ENCODE measurements at places on chromosomes 7 and 10.

GRCh38 chr7:7002418-7003062, 176.5 kb upstream of the CCZ1B start:
- DNase-seq = no peak

- no peak for DNase-seq
Measured at GRCh38 chr7:158992759-158993158, 136.4 kb downstream of the DYNC2I1 start.

DNA sequence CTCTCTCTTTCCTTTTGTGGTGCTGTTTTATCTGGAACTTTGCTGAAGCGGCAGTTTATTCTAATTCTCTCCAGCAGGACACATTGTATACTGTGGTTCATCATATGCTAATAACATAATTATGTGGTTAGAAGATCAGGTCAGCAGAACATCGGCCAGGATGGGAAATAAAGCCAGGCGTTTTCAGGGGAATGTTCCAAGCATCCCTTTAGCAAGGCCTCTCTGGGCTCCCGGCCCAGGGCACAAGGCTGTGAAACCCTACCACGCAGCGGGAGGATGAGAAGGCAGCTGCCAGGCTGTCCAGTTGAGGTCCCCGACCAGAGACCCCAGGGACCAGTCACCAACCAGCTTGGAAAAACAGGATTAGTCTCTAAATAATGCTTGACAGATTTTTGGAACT, 112.2 kb upstream of the GALNT17 start:
- DNase-seq = no peak

- no peak for DNase-seq
Measured at GRCh38 chr10:112235920-112236319, 47.3 kb upstream of the TECTB start.

GRCh38 chr10:119049361-119049760, 19.8 kb downstream of the NANOS1 start:
- DNase-seq = no peak

DNA sequence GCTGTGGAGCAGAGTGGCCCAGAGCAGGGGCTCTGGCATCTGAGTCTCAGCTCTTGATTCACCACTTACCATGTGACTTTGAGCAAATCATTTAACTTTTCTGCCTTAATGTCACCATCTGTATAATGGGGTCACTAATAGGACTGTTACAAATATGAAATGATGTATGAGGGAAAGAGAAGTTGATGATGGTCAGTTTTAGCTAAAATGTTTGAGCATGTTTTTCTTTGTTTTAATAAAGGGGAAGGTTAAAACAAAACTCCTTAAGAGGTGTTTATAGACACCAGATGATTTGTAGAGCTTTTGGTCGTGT, 81.0 kb downstream of the CCNY start:
- DNase-seq = no peak

GRCh38 chr10:22317771-22318565, 1.8 kb downstream of the COMMD3 start:
- DNase-seq = no peak

GRCh38 chr7:139526578-139527544, 3.4 kb downstream of the CLEC2L start:
- no peak for DNase-seq

- no peak for DNase-seq
Measured at GRCh38 chr10:20970044-20970443, 72.9 kb upstream of the NEBL start.

- no peak for DNase-seq
Measured at GRCh38 chr7:157394246-157395191, 57.7 kb downstream of the DNAJB6 start.

DNA sequence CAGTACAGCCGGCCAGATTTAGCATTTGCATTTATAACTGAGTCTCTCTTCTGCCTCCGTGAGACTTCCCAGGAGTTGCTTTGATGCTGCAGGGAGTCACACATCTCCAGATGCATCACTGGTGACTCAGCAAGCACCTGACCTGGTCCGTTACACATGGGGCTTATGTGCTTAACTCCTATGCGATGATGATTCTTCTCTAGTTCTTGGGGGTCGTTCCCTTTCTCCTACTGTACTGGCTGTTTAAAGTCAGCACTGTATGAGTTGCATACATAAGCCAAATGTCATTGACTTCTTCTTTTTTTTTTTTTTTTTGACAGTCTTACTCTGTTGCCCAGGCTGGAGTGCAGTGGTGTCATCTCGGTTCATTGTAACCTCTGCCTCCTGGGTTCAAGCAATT, 13.0 kb upstream of the AKR1E2 start:
- no peak for DNase-seq

GRCh38 chr7:155298288-155298833, 683 bp downstream of the INSIG1 start:
- DNase-seq = no peak

DNA sequence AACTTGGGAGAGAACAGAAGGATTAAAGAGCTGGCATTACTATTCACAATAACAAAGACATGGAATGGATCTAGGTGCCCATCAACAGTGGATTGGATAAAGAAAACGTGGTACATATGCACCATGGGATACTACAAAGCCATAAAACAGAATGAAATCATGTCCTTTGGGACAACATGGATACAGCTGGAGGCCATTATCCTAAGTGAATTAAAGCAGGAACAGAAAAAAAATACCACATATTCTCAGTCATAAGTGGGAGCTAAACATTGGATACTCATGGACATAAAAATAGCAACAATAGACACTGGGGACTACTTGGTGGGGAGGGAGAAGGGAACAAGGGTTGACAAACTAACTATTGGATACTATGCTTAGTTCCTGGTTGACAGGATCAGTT, 133.2 kb upstream of the ITGB1 start:
- DNase-seq = no peak

DNA sequence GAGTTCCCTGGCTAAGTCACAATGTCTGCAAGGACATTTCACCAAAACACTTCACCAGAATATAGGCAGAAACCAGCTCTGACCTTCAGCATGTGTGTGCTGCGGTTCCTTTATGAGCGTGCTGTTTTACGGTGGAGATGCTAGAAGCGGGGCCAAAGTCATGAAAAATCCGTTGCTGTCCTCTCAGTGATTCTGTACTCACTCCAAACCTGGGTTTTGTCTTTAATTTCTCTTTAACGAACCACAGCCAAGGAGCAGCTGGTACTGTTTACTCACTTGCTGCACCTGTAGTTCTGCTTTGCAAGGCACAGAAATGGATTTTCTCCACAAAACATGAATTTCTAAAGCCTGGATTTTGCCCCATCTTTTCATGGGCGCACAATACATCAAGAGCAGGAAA, 639.9 kb downstream of the PHTF2 start:
- DNase-seq = peak; percentile 41

- no peak for DNase-seq
Measured at GRCh38 chr7:48084727-48085432, 4.2 kb upstream of the UPP1 start.

DNA sequence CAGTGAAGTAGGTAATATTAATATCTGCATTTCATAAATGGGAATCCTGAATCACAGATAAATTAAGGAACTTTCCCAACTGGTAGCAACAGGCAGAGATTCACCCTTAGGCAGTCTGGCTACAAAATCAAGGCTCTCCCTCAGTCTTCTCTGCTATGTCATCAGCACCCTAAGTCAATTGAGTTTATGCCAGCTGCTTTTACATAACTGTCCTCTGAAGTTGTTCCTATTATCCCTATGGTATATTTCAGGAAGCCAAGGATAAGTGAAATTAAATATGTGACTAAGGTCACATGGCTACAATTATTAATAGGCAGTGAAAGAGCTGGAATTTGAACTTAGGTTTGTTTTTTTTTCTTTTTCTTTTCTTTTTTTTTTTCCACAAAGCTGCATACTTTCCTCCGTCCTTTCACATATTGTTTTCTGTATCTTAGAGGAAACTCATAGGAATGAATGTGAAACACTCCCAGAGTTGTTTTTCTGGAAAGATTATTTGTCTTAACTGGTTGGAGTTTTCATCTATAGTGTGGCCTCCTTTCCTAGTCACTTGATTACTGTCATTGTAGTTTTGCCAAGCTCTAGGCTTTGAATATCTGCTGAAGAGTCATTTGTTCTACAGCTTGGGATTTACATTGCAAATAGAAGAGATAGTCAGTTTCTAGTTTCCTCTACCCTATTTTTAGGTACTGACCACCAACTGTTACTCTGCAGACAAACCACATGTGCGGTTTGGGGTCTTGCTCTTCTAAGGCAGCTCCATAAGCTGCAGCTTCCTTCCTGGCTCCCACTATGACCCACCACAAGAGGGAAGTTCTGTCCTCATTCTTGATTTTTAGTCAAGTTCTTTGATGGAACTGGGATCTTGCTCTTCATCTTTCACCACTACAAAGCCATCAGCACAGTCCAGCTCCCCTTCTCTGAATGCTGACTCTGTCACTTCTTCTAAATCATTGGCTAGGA, 338.0 kb upstream of the KIAA1217 start:
- DNase-seq = no peak

- DNase-seq = no peak
Measured at GRCh38 chr10:91115618-91116390, 104.7 kb upstream of the PCGF5 start.

DNA sequence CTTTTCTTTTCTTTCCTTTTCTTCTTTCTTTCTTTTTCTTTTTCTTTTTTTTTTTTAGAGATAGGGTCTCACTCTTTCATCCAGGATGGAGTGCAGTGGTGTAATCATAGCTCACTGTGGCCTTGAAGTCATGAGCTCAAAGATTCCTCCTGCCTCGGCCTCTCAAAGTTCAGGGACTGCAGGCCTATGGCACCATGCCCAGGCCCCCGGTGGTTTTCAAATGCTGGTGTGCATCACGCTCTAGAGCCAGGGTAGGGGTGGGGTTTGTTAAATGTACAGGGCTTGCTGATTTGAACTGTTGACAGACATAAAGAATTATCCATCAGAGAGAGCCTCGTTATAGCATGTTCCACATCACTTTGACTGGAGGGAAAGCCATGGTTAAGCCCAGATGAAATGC, 5.8 kb downstream of the MINDY4 start:
- DNase-seq = no peak

DNA sequence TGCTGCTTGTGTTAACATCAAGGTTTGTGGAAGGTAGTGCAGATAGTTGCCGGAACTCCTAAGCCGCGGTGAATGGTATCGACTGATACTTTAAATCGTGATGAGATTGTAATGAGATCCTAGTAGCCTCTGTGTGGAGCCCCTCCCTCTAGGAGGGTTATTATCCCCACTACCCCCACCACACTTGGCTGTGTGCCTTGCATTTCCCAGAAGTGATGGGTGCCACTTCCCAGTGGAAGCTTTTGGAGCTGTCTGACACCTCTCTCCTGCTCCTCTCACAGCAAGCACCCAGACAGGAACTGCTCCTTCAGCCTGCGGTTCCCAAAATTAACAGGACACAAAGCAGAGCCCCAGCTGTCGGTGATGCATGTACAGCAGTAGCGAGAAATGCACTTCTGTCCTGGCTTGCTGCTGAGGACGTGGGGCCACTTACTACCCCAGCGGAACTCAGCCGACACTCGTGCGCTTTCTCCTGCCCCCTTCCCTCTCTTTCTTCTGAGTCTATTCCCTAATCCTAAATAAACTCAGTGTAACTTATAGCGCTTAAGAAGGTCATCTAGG, 52.5 kb downstream of the PRKAG2 start:
- DNase-seq = no peak

DNA sequence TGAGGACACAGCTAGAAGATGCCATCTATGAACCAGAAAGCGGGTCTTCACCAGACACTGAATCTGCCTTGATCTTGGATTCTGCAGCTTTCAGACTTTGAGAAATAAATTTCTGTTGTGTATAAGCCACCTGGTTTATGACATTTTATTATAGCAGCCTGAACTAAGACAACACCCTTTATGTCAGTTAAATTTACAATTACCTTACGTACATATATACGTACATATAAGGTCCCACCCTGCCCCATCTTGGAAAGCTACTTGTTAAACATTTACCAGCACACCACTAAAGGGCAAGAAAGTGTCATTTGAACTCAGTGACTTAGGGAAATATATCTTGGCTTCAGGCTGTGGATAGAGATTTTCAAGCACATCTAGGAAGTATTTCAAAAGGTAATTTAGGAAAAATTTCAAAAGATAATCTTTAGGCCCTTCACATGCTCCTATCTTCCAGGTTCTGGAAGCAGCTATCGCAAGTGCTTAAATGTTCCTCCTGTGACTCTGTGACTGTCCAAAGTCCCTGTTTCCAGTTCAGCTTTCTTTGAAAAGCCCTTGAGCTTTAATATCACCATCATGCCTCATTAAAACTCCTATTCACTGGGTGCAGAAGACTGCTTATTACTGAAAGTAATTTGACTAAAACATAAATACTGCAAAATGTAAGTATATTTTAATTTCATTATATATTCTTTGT, 9.6 kb upstream of the SRI start:
- no peak for DNase-seq

- DNase-seq = no peak
Measured at GRCh38 chr10:110967645-110968044, 48.2 kb downstream of the SHOC2 start.

DNA sequence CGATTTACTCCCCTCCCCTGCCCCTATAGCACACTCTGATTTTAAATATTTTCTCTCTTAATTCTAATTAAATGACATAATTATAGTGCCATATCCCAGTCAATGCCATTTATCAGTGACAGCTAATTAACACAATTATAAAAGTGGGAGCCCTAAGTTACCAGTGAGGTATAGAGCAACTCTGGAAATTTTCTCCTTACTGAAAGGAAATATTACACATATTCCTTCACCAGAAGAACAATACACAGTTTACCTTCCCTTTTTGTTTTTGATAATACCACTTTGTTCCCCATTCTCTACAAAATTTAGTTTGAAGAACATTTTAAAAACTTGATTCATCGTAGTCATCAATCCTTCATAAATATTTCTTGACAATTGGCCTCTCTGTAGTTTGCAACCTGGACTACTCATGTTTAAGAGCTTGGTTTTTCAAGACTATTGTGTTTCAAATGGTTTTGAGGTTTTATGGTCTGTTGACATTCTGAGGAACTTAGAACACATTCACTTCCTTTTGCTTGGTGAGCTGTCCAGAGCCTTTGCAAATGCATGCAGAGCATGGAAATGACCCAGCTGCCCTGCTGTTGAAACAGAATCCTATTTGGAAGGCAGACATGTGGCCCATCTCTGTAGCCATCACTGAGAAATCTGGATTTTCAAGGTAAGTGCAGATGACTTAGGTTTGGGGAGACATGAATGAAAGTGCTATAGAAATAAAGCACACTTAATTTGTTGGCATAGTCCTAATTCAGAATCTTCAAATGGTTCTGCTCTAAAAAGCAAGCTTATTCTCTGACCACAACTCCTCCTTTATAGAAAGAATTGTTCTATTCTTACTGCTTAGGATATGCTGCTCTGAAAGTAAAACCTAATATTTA, at the start of gene GPR141:
TSS of gene GPR141 (plus strand) at position 521 of the 875 bp plus-strand sequence. CDS start 56,628 bp downstream, outside the sequence.
- peak; percentile 8 for DNase-seq

DNA sequence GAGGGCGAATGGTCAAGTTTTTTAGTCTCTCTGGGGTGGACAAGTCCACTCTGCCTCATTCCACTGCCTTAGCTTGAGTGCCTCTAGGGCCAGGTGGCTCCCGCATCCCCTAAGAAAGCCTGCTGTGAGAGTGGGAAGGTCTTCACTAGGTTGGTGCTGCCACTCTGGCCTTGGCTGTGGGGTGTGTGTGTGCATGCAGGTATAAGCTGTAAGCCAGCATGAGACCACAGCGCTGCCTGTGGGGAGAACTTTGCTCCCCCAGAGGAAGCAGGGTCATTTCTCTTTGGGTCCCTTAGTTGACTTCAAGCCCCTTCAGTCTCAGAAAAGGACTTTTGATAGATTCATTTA, 25.5 kb upstream of the PCBD1 start:
- DNase-seq = no peak

All from NCI-H526 treated with DMSO at 0.1 percent for 48 hours (cell line).